ENCODE measurements at places on chromosomes 6 and 20.

DNA sequence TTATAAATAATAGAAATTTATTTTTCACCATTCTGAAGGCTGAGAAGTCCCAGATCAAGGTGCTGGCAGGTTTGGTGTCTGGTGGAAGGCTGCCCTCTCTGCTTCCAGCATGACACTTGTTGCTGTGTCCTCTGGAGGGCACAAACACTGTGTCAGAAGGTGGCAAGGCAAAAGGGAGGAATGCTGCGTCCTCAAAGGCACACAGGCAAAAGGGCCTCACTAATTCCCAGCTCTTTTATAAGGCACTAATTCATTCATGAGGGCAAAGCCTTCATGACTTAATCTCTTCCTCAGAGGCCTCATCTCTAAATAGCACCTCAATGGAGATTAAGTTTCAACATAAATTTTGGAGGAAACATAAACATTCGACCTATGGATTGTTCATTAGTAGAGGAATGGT, 209.5 kb upstream of the SMLR1 start:
- no peak for DNase-seq

DNA sequence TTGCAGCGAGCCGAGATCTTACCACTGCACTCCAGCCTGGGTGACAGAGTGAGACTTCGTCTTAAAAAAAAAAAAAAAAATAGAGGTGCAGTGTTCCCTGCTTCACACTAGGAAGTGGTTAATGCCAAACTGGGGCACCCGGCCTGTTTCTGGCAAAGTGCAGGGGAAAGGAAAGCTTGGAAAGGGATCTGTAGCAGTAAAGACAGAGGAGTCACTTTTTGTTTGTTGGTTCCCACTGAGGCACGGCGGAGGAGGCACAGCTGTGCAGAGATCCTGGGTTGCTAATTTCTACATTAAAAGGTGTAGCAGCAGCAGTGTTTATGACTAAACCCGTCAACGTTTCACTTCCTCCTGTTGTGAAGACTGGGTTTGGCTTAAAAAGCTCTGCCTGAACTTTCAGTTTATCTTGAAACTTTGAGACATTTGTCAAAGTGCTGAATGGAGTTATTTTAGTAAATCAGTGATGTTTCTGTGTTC, 125.6 kb downstream of the CARMIL1 start:
- no peak for DNase-seq

DNA sequence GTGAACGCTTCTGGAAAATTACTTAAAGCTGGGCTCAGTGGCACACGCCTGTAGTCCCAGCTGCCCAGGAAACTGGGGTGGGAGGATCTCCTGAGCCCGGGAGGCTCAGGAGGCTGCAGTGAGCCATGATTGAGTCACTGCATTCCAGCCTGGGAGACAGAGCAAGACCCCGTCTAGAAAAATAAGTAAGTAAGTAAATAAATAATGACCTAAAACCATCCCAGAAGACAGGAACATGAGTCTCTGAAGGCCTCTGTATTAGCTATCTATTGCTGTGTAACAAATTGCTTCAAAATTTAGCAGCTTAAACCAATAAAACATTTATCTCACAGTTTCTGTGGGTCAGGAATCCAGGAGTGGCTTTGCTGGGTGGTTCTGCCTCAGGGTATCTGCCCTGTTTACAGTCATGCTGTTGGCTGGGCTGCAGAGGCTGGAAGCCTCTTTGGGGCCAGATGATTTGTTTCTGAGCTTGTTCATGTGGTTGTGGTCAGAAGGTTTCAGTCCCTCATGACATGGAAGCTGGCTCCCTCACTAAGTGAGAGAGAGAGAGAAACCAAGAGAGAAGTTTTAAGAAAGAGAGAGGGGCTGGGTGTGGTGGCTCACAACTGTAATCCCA, 48.4 kb upstream of the NCOA3 start:
- no peak for DNase-seq

GRCh38 chr20:53706466-53707370, 113.1 kb upstream of the ZNF217 start:
- DNase-seq = no peak

- DNase-seq = no peak
These were observed 64.0 kb upstream of the TFB1M start for GRCh38 chr6:155378276-155378675.

DNA sequence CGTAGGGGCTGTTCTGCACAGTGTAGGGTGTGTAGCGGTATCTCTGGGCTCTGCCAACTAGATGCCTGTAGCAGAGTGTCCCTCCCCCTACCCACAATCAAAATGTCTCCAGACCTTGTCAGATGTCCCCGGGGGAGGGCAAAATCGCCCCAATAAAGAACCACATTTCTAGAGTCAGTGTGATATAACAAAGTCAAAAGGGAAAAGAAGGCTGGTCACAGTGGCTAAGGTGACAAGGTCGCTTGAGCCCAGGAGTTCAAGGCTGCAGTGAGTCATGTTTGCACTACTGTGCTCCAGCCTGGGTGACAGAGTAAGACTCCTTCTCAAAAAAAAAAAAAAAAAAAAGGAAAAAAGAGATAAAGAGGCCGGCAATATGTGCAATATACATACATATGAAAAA, 11.7 kb upstream of the CEP43 start:
- no peak for DNase-seq

- DNase-seq = no peak
These were observed 66.5 kb upstream of the PIM1 start for GRCh38 chr6:37103169-37104039.

GRCh38 chr6:125962900-125963497, 6.4 kb downstream of the HINT3 start:
- no peak for DNase-seq

DNA sequence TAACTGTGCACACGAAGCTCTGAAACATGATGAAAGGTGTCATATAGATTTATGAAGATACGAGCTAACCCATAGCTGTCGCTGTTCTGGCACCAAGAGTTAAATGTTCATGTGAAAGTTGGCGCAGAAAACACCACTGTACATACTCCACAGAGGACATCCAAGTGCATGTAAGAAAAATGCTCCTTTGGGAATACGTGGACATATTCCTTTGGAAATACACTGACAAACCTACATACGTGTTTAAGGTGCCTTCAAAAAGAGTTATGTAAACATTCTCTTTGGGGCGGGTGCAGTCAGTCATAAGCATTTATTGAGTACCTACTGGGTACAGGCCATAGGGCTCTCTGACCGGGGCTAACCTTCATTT, 723 bp upstream of the ARID1B start:
- no peak for DNase-seq

DNA sequence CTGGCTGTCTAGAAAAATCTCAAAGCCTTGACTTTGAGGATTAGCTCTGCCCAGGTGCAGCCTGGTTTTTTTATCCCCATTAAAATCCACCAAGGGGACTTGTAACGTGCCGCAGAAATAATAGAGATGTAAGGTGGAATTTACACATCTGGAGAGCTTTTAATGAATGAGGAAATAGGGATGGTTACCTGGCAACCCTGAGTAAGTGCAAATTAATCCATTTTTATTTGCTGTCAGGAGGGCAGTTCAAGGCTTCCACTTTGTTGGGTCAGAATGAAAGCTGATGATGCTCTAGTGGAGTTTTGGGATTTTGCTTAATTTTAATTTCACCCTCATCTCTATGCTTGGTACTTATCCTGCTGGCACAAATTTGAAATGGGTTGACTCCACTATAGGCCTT, 163.4 kb upstream of the CEP162 start:
- DNase-seq = no peak

- no peak for DNase-seq
These were observed 54.9 kb downstream of the TMEM170B start for GRCh38 chr6:11592294-11592906.

GRCh38 chr20:39853636-39854035, 835.4 kb downstream of the MAFB start:
- DNase-seq = no peak

DNA sequence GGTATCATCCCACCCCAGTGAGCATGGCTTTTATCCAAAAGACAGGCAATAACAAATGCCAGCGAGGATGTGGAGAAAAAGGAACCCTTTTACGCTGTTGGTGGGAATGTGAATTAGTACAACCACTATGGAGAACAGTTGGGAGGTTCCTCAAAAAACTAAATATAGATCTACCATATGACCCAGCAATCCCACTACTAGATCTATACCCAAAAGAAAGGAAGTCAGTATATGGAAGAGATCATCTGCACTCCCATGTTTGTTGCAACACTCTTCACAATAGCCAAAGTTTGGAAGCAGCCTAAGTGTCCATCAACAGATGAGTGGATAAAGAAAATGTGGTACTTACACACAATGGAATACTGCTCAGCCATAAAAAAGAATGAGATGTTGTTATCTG, 5.9 kb upstream of the KIAA1755 start:
- DNase-seq = no peak

DNA sequence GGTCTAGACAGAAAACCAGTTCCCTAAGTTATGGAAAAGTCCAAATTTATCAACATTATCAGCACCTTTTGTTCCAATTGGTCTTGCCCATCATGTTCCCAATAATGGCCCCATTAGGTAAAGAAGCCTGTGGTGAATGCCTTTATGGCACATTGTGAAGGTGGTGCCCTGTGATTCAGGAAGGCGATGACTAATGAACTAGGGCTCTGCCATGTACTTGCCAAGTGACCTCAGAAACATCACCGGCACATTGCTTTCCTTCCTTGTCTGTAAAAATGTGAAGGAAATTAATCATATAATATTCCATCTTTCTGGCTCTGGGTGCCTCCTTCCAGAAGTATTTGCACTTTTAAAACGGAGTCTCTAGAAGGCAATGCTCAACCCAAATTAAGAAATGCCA, 132.3 kb downstream of the UNC5CL start:
- no peak for DNase-seq

DNA sequence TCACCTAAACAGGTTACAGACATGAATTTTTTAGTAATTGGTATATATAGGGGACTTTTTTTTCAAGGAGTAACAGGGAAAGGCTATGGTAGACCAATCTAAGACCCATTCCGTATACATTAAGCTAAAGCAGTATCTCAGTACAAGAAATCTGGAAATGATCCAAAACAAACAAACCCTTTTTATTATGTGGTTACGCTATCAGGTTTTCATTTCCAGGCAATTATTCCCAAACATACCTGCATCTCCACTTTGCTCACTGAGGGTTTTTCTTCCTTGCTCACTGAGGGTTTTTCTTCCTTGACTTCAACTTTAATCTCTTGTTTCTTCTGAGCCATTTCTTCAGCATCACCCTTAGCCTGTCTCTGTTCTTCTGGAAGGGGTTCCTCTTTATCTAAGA, 107.3 kb downstream of the EPB41L2 start:
- DNase-seq = no peak

DNA sequence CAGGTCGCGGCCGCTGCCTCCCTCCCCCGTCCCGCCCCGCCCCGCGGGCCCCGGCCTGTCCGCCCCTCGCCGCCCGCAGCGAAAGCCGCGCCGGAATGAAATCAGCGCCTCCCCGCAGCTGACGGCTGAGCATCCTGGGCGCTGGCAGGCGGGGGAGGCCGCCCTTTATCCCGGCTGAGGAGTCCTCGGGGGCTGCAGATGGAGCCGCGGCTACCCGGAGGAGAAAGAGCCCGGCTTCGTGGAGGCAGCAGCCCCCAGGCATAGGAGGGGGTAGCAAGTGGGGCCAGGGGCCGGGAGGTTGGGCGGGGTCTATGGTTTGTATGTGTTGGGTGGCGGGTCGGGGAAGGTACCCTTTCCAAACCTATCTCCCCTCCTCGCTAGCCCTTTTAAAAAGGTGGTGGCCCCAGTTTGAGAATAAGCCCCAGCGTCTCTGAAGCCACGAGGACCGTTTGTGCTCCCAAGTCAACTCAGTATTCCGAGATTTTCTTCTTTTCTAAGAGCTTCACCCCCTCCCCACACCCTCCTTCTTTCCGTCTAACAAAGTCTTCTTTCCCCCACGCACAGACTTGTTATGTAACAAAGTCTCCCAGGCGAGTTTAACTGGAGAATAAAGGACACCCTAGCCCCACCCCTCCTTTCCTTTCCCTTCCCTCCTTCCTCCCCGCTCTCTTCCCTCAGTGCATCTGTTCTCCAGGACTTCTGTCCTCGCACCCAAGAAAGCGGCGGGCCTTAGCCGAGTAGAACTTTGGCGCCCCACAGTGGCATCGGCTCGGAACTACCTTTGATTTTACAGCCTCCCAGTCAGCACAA, 11.0 kb downstream of the POU3F2 start:
- peak; percentile 65 for DNase-seq

DNA sequence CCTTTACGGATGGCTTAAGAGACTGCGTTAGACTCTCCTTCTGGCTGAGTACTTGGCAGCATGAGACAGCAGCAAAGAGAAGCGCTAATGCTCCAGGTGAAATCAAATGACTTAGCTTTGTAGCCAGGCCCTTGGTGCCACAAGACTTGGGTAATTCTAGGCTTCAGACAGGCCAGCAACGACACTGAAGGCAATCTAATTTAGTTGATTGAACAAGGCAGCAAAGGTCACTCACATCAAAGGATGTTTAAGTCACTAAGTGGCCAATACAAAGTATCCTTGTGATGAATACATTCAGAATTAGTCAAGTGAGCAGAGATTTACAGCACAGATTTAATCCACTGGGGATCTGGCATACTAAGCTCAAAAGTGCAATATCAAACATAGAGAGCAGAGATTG, 113.2 kb downstream of the FAM83B start:
- DNase-seq = no peak

- no peak for DNase-seq
These were observed 280.3 kb downstream of the HACE1 start for GRCh38 chr6:104579310-104579863.

- no peak for DNase-seq
These were observed 26.2 kb upstream of the BTN3A2 start for GRCh38 chr6:26338810-26339209.

DNA sequence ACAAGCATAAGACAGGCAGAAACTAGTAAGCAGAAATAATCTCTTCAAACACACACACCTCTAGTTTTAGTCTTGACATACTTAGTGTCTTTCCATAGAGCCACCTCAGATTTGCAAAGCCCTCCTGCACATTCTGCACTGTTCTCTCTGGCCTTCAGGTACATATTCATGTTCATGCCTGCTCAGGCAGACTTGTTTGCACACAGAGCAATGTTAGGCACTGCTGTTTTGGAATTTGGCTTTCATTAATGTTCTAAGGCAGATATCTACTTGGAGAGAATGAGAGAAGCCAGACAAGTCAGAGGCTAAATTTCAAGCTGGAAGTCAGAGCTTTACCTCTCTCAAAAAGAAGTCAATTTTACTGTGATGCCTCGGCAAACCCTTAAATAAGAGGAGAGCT, 21.3 kb upstream of the DST start:
- DNase-seq = no peak

All from stimulated activated CD4-positive, alpha-beta T cell treated with anti-CD3 and anti-CD28 coated beads, TNF-alpha, amount 100 ng/mL, for 1 hour (primary cell).